ENCODE measurements at places on chromosomes 1 and 21.

DNA sequence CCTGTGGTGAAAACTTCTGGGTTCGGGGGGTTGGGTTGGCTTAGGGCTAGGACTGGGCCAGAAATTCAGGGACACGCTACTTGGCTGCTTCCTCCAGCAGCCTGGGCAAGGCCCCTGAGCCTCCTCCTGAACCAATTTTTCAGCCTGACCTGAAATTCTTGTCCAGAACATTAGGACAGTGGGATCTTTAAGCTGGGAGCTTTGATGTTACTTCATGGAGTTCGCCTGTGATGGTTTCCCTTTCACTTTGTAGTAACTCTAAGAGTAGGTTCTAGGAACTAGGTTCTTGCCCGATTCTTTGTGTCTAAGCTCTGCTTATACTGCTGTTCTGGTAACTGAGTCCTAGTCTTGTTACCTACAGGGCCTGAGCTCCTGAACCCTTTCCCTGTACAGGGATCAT lies 75.3 kb downstream of the S1PR1 start:
- DNase-seq, result no peak

GRCh38 chr1:221240690-221241089 lies 361.4 kb downstream of the HLX start:
- DNase-seq, result no peak

GRCh38 chr1:207990455-207990854 lies 79.5 kb upstream of the CD34 start:
- DNase-seq, result no peak

DNA sequence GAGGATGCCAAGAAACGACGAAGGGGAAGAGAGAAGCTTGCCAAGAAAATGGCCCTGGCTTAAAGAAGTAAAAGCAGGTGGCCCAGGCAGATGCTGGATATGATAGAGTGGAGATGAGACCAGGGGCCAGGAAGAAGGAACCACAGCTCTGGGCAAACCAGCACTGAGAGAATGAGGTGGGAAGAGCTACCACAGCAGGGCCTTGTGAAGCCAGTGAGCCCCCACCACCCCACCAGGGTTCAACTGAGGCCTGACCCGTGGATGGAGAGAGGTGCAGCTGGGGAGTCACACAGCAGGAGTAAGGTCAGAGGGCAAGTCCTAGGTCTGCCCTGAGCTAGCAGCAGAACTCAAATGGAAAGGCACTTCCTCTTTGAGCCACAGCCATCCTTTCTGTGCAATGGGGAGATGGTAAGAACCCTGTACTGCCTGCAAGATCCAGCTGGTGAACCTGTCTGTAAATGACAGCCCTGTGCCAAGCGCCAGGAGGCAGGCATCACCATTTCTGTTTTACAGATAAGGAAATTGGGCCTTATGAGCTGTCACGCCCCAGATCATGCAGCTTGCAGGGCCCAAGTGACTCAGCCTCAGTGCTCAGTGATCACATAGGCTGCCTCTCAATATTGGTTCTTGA lies 8.5 kb downstream of the SH3BGRL3 start:
- no peak for DNase-seq

DNA sequence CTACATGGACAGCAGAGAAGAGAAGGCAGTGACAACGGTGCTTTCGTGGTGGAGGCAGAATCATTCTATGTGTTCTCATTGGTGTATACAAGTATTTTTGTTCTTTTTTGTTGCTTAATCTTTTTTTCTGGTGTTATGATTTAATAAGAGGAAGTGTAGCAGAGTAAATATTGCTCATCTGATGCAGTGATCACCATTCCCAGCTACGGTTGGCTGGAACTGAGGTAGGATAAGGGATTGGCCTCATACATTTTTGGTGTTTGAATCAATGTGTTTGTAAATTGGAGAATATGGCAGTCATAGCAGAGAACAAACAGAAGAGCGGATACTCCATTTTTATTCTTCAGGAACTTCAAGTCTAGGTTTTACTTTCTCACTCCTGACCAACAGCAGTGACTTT lies 76.6 kb downstream of the UBE2U start:
- no peak for DNase-seq

- no peak for DNase-seq
These were observed 25.8 kb upstream of the TRIM45 start for GRCh38 chr1:117147341-117147831.

DNA sequence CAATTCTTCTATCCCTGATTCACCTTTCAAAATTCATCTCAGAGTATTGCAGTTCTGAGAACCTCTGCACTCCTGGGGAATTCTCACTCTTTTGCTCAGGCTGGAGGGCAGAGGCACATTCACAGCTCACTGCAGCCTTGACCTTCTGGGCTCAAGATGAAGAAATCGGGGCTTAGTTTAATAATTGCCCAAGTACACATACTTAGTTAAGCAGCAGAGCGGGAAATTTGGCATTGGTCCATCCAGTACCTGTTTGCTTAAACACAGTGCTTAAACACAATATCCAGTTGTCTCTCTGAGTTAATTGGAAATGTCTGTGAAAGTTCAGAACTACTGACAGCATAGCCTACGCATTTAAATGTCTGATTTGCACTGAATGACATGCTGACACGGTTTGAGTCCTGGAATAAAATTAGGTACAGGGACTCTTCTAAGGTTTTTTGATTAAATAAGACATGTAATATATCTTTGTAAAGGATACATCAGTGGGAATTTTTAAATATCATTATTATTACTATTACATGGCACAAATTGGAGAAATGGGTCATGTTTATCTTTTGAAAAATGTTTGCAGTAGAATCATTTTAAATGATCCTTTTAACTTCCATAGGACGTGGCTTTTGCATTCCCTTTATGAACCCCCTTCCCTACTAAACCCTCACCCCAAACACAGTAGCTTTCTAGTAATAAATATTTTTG lies 337.4 kb downstream of the SRGAP2C start:
- DNase-seq, result no peak

- DNase-seq, result no peak
These were observed 41.3 kb downstream of the FHAD1 start for GRCh38 chr1:15288173-15288926.

- no peak for DNase-seq
These were observed 71.3 kb upstream of the CNTN2 start for GRCh38 chr1:204971517-204972336.

DNA sequence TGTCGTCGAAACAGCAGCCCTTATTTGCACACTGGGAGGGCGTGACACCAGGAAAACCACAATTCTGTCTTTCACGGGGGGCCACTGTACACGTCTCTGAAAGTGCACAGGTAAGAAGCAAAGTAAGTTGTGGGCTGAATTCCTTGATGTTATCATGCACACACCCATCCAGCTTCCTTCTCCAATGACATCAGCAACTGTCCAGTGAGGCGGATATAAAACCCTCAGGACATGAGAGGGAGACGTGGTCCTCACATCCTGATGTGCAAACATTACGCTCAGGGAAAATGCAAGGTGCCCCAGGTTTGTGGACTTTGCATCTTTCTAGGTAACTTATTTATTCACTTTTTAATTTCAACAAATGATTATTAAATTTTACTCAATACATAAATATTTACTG lies 3.0 kb downstream of the TFF1 start:
- DNase-seq, result no peak

DNA sequence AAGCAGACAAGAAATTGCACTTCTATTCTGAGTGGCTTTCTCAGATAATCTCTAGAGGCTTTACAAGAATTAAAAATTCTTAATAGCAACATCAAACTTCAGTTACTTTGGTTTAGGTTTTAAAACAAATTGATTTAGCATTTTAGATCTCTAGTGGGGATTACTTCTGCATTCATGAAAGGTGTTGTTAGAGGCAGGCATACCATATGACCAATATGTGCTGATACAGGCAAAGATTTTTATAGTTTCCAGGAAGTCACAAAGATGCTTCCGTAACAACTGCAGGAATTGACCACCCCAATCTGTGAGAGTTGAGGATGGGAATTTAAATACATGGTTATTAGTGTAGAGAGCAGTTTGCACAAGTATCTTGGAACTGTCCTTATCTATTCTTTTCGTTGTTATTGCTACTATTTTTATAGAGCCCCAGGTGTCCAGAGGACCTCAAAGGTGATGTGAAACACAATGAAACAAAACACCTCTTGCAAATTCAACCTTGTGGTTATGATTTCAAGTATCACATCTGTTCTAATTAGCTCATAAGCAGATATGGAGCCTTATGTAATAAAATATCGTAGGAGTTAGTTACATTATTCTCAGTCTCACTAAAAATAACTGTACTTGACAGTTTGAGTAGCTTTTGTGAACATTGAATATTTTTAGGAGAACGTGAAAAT lies 512.7 kb upstream of the ADGRL4 start:
- DNase-seq, result no peak
